ENCODE measurements at places on chromosomes 16 and 17. TPM values are rescaled to one million over a fixed set of nuclear protein-coding genes. Genes with fewer than 3 reads are reported as not detected.

GRCh38 chr17:9332132-9332494 lies 243.5 kb downstream of the STX8 start:
- DNase-seq, result peak; percentile 74

- DNase-seq, result no peak
These were observed 17.4 kb downstream of the DRC7 start for GRCh38 chr16:57711993-57712392.

Gene PRAC1
- total RNA-seq, result not detected

Gene TNK1
- total RNA-seq, result 0.78 TPM

DNA sequence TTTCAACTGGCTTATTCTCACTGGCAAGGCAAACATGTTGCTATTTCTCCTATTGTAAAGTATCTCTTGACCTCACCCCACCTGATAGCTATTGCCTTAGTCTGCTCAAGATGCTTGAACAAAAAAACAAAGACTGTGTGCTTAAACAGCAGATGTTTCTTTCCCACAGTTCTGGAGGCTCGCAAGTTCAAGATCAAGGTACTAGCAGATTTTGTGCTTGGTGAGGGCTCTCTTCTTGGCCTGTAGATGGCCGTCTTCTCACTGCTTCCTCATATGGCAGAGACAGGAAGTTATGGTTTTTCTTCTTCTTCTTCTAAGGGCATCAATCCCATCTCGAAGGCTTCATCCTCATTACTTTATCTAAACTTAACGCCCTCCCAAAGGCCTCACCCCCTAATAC lies 109.7 kb upstream of the CLEC3A start:
- no peak for DNase-seq

DNA sequence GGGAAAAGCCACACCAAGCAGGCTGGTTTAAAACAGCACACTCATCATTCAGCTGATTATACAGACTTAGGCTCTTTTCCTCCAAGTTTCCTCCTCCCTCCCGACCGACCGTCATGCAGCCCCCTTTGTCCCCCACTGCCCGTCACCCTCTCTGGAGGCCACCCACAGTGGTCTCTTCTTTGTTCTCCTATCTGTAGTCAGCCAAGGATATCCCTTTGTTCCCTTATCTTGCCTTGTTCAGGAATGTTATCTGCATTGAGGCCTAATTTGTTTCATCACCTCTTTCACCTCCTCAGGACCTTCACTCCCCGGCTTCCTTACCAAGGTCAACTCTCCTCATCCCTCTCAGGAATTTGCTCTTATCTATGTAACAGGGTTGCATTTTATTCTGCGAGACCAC lies 186.4 kb upstream of the CDH13 start:
- DNase-seq, result no peak

GRCh38 chr16:10571354-10571753 lies 9.0 kb downstream of the EMP2 start:
- no peak for DNase-seq

Gene PLA2G10
- total RNA-seq, result not detected
